ENCODE measurements at places on chromosomes 6 and 20.

GRCh38 chr20:59955131-59955796, 3.0 kb upstream of the CDH26 start:
- DNase-seq = no peak

- DNase-seq = no peak
Observed at GRCh38 chr6:117215353-117216090, 49.8 kb upstream of the VGLL2 start.

DNA sequence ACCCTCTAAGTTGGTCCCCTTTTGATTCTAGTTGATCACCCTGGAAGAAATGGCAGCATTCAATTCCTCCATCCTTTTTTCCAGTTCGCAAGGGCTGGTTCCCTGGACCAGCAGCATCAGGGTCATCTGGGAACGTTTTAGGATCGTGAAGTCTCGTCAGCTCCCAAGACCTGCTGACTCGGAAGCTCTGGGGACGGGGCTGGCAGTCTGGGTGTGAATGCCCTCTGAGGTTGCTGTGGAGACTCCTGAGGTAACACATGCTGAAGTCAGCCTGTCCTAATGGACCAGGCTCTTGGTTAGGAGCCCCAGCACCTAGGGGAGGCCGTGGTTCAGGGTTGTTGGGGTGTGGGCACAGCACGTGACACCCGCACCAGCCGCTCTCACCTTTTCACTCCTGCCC, 164.1 kb downstream of the SYNDIG1 start:
- DNase-seq = no peak

DNA sequence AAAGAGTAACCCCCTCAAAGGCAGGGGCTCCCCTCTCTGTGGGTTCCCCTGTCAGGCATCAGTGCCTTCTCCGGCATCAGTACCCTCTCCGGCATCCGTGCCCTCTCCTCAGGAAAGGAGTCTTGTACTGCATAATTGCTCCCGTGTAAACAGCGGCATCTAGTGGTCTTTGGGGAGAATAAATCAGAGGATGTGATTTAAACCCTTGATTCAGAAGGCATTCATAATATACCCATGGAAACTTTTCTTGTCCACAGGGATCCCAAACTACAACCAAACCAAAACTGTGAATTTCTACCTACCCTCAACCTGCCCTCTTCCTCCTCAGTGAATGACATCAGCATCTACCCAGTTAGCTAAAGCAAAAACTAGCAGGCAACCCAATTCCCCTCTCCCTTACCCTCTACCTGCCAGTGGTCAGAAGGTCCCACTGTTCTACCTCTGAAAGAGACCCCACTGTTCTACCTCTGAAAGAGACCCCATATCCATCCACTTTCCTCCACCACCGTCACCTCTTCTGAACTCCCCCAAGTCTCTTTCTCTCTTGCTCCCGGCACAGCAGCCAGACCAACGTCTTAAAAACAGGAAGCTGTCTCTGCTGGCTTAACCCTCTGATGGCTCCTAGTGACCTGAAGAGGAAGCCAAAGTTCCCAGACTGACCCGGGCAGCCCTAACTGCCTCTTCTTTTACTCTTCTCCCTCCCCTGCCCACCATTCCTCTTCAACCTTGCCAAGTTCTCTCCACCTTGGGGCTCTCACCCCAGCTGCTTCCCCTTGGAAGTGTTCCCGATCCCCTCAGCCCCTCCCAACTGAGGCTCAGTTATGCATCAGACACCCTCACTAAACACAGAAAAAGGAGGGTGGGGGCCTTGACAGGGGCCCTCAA, 27.2 kb downstream of the UBE2V1 start:
- DNase-seq = no peak

DNA sequence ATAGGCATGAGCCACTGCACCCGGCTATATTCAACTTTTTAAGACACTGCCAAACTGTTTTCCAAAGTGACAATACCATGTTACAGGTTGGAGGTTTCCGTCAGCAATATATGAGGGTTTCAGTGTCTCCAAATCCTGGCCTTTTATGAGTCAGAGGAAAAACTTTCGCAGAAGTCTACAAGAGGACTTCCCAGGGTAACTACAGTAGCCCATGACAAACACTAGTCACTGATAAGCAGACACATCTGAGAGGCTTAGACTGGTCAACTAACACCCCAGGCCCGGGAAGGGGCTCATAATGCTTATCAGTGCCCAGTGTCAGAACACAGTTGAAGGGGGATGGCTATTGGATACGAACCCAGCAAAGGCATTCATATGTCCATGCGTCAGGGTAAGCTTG, 85.4 kb downstream of the SOX4 start:
- DNase-seq = no peak

- no peak for DNase-seq
Observed at GRCh38 chr20:58978351-58979190, 2.5 kb upstream of the NELFCD start.

GRCh38 chr6:52538901-52539354, 37.9 kb downstream of the TRAM2 start:
- no peak for DNase-seq

GRCh38 chr6:13548500-13549210, 25.7 kb upstream of the SIRT5 start:
- no peak for DNase-seq

DNA sequence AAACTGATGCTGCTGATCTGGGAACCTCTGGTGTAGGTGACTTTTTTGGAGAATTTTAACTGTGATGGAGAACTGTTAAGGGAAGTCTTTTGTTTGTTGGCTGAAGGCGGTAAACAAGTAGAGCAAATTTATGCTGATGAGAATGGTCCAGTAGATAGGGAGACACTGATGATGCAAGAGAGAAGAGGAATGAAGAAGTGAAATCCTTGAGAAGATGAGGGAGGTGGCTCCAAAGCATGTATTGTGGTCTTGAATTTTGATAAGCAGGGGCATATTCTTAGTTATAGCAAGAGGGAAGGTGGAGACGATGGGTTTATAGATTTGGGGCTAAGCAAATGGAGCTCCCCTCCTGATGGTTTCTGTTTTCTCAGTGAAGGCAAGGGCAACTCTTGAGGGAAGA, 22.0 kb downstream of the MAPK14 start:
- DNase-seq = no peak

DNA sequence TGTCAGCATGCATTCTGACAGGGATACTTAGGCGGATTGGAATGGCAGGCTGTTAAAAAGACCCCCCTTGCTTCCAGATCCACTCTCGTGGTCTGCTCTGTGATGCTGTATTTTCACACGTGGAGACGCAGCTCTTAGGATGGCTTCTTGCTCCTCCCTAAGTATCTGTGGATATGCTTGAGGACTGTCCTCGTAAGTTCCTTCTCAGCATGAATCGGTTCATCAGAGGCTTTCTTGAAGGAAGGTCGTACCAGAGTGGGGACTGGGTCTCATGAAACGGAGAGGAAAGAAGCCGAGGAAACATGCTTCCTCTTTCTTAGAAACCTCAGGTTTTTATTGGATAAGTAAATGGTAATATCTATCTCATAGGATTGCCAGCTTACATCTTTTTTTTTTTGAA, 220.4 kb downstream of the FARS2 start:
- DNase-seq = no peak

GRCh38 chr6:130417951-130418350, 52.1 kb downstream of the TMEM200A start:
- DNase-seq = no peak

GRCh38 chr6:44262467-44263353, 2.6 kb downstream of the NFKBIE start:
- DNase-seq = no peak

GRCh38 chr6:150334790-150335783, 33.7 kb upstream of the IYD start:
- DNase-seq = no peak

GRCh38 chr6:55919716-55920308, 44.4 kb upstream of the BMP5 start:
- no peak for DNase-seq

GRCh38 chr20:8568075-8568474, 436.0 kb downstream of the PLCB1 start:
- DNase-seq = no peak

DNA sequence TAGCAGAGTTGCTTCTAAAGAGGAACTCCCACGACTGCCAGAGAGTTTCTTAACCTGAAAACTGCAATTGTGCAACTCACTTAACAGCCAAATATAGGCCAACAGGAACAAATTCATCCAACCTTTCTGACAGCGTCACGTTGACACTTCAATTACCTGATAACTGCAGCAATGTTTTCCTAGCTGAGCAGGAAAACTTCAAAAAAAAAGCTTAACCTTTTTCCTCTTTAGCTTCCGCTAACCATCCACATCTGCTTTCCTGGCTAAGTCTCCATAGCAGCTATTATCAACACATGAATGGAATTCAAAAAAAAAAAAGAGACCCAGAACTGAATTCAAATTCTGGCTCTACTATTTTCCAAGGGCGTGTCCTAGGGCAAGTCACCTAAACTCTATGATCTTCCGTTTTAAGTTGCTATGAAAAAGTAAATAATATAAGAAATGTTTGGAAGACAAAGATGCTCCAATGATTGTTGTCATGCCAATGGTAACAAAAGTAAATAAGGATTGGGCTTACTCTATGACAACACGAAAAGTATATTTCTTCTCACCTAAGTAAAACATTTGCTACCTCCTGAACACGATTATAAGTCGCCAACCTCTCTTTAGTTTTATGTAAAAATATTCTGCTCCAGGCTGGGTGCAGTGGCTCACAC, 524.6 kb upstream of the JARID2 start:
- DNase-seq = no peak

DNA sequence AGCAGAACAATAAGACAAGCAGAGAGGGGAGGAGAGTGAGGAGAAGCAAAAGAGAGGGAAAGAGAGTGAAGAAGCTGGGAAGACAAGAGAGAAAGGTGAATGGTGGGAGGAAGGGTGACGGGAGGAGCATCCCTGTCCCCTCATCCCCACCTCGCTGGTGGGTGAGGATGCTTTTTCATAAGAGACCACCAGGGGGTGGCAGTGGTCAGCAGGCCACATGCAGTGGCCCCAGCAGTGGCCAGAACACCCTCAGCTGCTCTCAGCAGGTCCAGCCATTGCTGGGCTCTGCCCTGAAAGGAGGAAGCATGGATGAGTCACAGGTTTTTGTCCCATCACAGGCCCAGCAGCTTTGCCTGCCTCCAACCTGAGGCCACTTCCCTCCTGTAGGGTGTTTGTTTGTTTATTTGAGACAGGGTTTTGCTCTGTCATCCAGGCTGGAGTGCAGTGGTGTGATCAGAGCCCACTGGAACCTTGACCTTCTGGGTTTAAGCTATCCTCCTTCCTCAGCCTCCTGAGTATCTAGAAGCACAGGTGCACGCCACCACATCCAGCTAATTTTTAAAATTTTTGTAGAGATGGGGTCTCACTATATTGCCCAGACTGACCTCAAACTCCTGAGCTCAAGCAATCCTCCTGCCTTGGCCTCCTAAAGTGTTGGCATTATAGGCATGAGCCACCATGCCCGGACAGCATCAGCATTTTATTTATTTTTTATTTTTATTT, 24.0 kb downstream of the FGD2 start:
- DNase-seq = no peak

DNA sequence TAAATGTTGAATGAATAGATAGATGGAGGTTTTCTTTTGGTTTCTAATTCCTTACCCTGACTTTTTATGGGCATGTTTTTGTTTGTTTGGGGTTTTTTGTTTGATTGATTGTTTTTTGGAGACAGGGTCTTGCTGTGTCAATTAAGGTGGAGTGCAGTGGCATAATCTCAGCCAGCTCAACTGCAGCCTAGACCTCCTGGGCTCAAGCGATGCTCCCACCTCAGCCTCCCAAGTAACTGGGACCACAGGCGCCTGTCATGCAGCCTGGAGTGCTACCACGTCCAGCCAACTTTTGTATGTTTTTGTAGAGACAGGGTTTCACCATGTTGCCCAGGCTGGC, 1.5 kb upstream of the NUDT3 start:
- DNase-seq = no peak

GRCh38 chr20:62485062-62485700, 9.4 kb upstream of the GATA5 start:
- DNase-seq = no peak

DNA sequence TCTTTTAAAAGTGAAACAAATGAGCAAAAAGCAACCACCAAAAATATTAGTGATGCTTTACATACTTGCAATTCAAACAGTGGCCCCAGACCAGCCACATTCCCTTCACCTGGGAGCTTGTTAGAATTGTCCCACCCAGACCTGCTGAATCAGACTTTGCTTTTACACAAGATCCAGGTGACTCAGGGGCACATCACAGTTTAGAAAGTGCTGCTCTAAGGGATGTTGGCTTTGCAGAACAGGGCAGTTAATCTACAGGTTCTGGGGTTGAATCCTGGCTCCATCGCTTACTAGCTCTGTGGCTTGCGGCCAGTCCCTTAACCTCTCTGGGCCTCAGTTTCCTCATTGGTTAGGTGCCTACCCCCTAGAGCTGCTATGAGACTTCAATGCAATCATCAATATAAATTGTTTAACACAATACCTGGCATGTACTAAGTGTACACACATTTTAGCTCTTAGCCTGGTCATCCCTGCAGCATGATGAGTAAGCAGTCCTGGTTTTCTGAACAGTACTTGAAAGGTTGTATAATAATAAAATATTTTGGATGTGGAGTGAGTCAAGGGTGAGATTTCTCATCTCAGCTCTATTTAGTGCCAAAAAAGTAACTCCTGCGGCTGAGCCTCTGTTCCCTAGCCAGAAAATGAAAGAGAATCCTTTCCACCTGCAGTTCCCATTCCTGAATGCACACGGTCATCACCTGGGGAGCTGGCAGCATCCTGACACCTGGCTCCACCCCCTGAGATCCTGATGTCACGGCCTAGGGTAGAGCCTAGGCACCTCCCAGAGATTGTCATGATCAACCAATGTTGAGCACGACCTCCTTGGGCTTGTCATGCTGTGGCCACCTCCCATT, 162.7 kb downstream of the ANKRD60 start:
- peak; percentile 65 for DNase-seq

DNA sequence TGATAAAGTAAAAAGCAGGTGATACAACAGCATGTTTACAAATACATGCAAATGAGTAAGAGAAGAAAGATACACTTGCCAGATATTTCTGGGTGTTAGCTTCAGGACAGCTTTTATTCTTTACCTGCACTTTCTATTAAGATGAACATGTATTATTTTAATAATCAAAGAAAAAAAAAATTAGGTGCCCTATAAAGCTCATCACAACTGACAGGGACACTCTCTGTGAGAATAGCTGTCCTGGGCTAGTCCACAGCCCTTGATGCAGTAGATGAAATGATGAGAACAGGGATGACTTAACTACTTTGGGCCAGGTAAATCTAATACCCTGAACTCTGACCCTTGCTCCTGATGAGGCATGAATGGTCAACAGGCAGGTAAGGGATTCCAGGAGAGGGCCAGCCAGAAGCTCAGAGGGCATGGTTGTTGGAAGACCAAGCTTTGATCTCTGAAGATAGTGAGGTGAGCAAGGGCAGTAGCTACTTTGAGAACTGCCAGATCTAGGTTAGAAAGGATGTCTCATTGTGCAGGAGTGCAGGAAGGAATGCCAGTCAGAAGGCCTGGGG, 15.6 kb downstream of the NSFL1C start:
- no peak for DNase-seq

GRCh38 chr20:11041396-11041795, 367.6 kb upstream of the JAG1 start:
- no peak for DNase-seq

- DNase-seq = no peak
Observed at GRCh38 chr6:42217157-42217518, 523 bp downstream of the MRPS10 start.
